ENCODE measurements at places on chromosomes 7 and 10. TPM values are rescaled to one million over a fixed set of nuclear protein-coding genes. Genes with fewer than 3 reads are reported as not detected.
A peak's percentile ranks its signal among the peaks of the same experiment; 100 is the strongest.

DNA sequence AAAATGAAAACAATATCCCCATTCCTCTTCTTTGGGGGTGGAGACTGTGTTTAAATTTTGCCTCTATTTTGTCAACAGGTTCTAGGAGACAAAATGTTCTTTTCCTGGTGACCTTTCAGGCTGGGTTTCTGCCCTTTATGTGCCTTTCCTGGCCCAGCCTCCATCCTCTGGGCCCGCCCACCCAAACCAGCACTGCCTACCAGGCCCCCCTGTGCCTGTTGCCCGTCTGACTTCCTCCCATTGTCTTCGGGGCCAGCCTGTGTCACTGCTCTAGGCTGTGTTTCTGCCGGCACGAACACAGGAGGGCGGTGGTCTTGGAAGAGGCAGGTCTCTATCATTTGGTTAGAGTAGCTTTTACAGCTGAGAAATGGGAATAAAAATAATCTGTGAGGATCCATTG is 13.9 kb downstream of the TSPAN14 start:
- peak; percentile 76 for DNase-seq

DNA sequence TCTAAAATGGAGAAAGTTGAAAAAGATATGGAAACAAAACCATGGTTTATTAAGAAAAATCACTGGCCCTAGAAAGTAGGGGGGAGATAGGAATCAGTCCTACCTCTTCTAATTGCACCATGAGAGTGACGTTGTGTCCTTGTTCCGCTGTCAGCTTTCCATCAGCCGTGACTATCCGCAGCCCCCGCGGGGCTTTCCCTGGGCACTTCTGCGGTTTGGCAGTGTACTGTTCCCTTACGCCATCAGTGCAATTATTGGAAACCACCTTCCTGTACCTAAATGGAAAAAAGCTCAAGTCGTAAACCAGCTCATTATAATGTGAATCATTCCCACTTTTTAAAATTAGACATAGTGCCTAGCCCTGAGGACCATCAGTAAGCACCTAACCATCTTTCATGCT is 512.2 kb downstream of the SORCS1 start:
- DNase-seq, result no peak

The SPOCK2 gene
- total RNA-seq, result 18.7 TPM

The RTKN2 gene
- total RNA-seq, result not detected

DNA sequence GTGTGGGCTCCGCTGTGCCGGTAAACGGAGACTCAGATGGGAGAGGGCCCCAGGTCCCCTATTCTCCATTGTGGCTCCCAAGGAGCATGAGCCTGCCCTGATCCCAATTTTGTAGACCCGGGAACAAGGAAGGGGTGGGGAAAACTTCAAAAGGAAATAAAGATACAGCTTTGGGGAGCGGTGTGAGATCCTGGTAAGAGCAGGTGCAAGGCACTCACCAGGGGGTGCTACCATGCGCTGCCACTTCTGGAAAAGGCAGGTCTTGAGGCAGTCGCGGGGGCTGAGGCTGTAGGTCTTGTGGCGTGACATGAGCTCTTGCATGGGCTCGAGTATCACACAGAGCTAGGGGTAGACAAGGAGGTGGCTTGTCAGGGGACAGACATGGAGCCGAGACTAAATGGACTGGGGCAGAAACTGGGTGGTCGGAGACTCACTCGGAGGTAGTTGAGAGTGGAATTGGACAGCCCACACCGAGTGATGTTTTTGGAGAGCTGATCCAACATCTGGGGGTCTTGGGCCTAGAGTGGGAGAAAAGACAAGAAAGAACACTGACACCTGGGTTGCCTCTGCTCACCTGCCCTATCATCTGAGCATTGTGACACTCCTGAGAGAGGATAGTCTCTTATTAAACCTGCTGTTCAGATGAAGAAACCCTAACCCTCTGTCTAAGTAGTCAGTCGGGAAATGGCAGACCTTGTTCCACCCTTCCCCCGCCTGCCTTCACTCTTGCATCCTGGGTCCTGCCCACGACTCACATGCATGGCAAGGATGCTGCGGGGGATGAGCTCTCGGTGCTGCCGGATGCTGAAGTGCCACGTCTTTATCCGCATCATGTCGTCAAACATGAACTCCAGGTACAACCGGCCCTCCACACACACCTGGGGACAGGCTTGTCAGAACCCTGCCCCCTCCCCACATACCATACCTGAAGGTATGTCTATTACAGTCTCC is 10.7 kb downstream of the LDB1 start:
- DNase-seq, result no peak

The UBTD1 gene
- 25.9 TPM for total RNA-seq

DNA sequence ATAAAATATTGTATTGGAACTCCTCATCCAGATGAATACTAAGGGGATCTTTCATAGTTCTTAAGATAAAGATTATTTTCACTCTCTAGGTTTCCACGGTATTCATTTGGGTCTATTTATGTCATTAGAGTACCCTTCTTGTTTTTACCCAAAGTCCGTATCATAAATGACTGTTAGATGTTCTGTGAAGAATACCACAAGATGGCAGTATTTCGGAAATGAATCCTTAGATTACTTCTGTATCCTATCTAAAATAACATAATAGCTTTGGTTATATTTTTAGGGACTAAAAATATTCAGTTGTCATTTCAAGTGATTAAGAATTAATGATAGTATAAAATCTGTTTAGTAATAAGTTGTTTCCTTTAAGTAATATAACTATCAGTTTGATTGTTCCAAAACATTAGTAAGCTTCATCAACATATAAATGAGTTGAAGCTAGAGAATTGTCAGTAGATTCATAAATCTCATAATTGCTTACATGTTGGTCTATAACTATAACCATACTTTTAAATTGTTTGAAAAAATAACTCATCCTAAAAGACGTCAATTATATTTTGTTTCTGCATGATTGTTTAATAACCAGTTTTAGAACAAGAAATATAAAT is 337.5 kb upstream of the KCND2 start:
- DNase-seq, result no peak

The CYP26C1 gene
- not detected for total RNA-seq

The CYP2C19 gene
- not detected for total RNA-seq

The ST8SIA6 gene
- total RNA-seq, result 1.1 TPM

DNA sequence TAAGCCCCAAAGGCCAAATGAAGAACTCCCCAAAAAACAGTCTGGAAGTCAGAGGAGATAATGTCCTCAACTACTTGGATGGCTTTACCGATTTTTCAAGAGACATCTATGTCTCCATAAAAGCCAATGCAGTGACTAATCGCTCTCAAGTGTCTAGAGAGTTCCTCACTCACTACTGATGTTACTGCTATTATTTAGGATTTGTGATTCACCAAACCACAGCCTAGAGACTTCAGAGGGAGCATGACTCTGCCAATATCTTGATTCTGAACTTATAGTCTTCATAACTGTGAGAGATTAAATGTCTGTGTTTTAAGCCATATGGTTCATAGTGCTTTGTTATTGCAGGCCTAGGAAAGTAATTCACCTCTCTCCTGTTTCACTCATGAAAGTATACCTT is 160.2 kb downstream of the IPMK start:
- no peak for DNase-seq

DNA sequence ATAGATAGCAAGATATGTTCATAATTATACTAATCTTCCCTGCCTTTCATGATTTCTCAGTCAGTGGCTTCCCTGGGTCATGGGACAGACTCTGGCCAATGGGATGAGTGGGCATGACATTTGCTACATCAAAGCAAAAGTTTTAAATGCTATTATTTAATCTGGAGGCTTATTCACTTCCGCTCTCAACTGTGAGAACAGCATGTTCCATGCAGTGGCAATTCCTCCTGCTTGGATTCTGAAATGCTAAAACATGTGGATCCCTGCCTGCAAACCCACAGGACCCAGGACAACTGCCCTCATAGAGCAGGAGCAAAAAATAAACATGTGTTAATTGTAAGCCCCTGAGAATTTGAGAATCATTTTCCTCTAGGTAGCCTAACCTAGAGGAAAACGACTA is 1412.4 kb upstream of the CELF2 start:
- DNase-seq, result no peak

The EGR2 gene
- total RNA-seq, result 1.5 TPM

GRCh38 chr7:50721661-50722259 is 60.9 kb downstream of the GRB10 start:
- no peak for DNase-seq

DNA sequence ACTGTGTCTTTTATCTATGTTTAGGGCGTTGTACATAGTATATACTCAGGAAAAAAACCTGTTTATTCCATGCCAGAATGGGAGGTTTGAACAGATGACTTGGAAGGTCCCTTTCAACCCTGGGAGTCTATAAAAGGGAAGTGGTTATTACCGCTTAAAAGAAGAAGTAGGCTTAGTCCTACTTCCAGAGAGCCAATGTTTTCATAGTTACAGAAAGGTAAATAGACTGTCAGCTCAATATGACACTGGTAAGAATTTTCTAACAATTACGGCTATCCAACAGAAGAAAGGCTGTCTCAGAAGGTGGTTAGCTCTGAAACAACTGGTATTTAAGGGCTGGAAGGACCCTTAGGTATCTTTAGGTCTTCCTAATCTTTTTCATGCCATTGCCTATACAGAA is 1.1 kb upstream of the TFAM start:
- DNase-seq, result no peak

GRCh38 chr10:75865413-75866299 is 434.2 kb downstream of the LRMDA start:
- no peak for DNase-seq

- DNase-seq, result no peak
Observed at GRCh38 chr10:126140746-126141273, 244.4 kb downstream of the FANK1 start.

- DNase-seq, result peak; percentile 48
Observed at GRCh38 chr10:132142396-132143161, 44.2 kb upstream of the DPYSL4 start.

- DNase-seq, result no peak
Observed at GRCh38 chr7:85068799-85069198, 118.1 kb downstream of the SEMA3D start.

GRCh38 chr7:69631131-69631530 is 32.9 kb downstream of the AUTS2 start:
- DNase-seq, result no peak

GRCh38 chr7:140230516-140230860 is 53.7 kb upstream of the KDM7A start:
- no peak for DNase-seq

- no peak for DNase-seq
Observed at GRCh38 chr7:71665716-71666115, 533.8 kb downstream of the GALNT17 start.

GRCh38 chr7:2903682-2904162 is 59.6 kb upstream of the GNA12 start:
- DNase-seq, result no peak

The SHH gene
- 0.62 TPM for total RNA-seq

The TLX1 gene
- total RNA-seq, result not detected

DNA sequence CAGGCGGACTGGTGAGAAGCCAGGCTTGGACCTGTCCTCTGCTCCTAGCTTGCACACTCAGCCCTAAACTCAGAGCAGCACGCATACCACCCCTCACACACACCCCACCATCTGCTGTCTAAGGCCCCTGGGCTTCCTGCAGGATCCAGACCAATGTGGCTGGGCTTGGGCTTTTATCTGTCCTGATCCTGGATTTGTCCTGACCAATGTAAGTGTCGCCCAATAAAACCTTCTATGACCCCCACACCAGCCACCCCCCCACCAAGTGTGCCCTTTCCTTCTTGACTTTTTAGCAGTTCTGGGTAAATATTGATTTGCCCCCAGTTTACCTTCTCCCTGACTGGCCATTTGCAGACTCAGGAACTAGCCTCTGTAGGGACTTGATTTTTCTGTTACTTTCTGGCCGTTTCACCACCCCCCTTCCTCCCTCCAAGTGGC is 1.7 kb upstream of the HOXA13 start:
- DNase-seq, result no peak
